Esophagus mucosa (tissue), 1 donor: ENCODE measurements at places on chromosomes 2 and 18. TPM values are rescaled to one million over a fixed set of nuclear protein-coding genes. Genes with fewer than 3 reads are reported as not detected.

DNA sequence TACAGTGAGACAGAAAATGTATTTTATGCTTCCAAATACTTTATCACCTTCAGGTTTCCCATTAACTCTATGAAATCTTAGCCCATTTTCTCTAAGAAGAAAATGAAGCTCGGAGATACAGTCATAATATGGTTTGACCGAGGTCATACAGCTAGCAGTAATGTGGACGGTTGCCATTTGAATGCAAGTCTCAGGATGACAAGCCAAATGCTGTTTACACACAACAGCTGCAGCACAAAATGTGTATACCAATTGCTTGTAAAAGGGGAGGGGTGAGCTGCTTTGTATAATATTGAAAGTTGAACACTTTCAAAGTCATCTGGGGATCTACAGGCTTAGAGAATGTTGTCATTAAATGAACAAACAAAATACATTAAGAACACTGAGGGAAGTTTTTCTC lies 93.8 kb upstream of the FSIP2 start:
- no peak for ATAC-seq

GRCh38 chr18:56532176-56532840 lies 106.1 kb downstream of the TXNL1 start:
- ATAC-seq: peak; percentile 68

- ATAC-seq: no peak
Observed at GRCh38 chr2:1521878-1522830, 108.9 kb downstream of the TPO start.

GRCh38 chr2:174522553-174522952 lies 35.7 kb upstream of the GPR155 start:
- ATAC-seq: no peak

GRCh38 chr18:39969803-39970494 lies 1985.1 kb upstream of the PIK3C3 start:
- no peak for ATAC-seq

DNA sequence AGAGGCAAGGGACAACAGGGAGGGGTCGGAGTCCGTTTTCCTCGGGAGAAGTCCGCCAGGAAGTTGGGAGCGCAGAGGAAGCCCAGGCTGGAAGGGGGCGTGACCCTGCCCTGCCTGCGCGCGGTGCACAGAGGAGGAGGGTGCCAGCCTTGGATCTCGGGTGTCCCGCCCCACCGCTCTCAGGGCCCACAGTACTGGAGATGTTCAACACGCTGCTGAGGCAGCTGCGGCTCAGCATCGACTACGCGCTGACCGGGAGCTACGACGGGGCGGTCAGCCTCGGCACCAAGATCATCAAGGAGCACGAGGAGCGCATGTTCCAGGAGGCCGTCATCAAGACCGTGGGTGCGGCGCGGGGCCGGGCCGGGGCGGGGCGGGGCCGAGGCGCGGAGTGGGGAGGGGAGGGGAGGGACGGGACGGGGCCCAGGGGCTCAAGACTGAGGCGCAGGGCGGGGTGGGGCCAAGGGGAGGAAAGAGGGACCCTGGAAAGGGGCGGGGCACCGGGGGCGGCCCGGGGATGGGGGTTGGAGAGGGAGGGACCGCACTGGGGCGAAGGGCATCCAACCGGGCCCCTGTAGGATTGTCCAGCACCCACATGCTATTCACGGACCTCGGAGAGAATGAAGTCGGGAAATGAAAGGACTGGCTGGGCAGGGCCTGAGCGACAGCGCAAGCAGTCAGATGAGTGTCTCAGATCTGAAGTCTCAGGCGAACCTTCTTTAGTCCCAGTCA lies 36.6 kb downstream of the POMC start:
- peak; percentile 66 for ATAC-seq

GRCh38 chr2:237156031-237156856 lies 70.6 kb downstream of the COPS8 start:
- peak; percentile 8 for ATAC-seq

GRCh38 chr18:9709304-9709877 lies 1.3 kb downstream of the RAB31 start:
- no peak for ATAC-seq

DNA sequence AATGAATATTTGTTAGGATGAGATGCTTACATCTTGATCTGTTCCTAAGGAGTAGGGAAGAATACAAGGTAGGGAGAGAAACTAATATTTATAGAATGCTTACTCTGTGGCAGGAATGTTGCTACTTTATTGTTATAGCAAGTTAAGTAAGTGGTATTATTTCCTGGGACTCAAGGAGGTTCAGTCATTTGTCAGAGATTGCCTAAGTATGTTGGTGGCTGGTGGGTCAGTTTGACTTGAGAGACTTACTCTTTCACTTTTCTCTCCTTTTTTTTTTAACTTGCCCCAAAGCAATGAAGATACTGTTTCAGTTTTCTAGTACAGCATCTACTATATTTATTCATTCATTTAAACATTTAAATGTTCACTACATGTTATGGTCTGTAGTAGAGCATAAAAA lies 209.2 kb upstream of the STON1 start:
- no peak for ATAC-seq

DNA sequence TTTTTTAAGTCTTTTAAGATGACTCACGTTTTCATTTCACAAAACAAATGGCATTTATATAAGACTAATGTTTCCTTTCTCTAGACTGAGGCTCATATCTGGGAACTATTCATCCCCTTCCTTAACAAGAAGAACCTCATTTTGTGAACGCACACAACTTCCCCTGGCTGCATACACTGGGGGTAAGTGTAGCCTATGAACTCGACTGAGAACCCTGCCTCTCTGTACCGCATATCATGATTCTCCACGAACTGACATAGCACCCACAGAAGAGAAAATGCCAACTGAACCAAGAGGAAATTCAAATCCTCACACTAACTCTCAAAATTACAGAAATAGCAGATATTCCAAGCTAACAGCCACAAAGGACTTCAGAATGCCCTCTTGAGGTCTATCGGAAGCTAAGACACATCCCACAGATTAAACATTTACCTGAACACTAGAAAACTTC lies 236.7 kb downstream of the TCF4 start:
- no peak for ATAC-seq

- ATAC-seq: no peak
Observed at GRCh38 chr2:199581935-199582360, 124.2 kb upstream of the SATB2 start.

DNA sequence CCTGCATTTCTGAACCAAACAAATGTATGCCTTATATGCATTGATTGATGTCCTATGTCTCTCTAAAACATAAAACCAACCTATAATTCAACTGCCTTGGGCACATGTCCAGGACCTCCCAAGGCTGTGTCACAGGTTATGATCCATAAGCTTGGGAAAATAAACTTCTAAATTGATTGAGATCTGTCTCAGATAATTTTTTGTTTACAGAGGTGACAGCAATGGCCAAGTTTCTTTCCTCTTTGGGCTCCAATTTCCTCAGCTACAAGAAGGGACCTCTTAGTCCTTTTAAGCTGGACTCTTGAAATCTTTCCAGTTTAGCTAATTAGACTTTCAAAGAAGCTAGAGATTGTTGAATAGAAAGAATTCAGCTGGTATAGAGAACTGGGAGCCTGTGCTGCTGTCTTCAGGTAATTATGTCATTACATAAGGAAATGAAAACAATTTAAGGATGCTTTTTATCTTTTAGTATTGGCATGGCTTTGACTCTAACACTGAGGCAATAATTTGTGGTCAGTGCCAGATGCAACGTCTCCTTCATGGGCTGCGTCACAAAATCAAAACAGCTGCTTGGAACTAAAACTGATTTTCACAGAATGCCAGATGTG lies 412.1 kb upstream of the TRIB2 start:
- ATAC-seq: no peak

GRCh38 chr2:184129073-184129472 lies 469.3 kb upstream of the ZNF804A start:
- ATAC-seq: no peak

- ATAC-seq: no peak
Observed at GRCh38 chr2:239534581-239535412, 134.0 kb upstream of the HDAC4 start.

DNA sequence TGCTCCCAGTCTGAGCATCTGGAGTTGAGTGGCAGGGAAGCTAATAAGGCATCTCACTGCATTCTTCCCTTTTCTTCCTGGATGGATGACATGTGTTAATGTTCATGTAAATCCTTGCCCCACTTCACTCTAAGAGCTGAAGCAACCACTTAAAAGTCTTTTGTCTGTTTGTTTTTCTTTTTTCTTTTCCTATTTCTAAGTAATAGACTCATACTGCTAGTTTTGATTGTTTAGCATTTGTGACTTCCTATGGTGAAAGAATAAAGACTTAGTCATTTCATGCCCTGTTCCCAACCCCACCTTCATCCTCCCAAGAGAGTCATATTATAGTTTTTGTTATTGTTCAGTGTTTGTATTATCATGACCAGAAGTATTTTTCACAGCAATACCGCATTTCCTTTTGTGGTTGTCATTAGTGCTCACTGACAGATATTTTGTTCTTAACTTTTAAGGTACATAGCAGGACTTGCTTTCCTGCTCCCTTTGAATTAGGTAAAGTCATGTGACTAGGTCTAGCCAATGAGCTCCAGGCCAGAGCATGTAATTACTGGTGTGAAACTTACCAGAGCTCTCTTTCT lies 18.1 kb upstream of the SPP2 start:
- ATAC-seq: peak; percentile 66

DNA sequence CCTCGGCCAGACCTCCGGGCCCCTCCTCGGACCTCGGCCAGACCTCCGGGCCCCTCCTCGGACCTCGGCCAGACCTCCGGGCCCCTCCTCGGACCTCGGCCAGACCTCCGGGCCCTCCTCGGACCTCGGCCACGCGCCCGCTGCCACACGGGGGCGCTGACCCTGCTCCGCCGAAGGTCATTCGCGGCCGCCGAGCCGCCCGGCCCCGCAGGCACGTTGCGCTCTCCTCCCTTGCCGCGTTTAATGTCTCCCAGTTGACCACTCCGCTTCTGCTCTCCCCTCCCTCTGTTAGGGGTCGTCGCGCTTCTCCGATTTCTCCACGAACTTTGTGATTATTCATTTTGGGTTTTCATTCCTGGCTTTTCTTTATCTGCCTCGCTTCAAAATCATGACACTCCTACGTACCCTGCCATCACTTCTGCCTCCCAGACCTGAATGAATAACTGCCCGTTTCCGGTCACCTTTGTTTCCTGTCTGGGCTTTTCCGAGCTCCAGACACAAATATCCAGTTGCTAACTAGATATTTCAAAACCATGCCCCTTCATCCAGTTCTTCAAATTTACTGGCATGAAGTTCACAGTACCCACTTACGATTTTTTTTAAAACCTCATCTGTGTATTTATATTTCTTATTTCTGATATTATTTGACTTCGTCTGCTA lies 14.8 kb upstream of the COLEC12 start:
- ATAC-seq: no peak

- no peak for ATAC-seq
Observed at GRCh38 chr2:12278217-12278750, 438.5 kb upstream of the TRIB2 start.

GRCh38 chr18:63887424-63887823 lies at the start of gene SERPINB2:
Gene SERPINB2, plus strand, starts transcription at chr18:63887705. Its CDS starts 3,740 bp downstream, at chr18:63891445.
- peak; percentile 56 for ATAC-seq

DNA sequence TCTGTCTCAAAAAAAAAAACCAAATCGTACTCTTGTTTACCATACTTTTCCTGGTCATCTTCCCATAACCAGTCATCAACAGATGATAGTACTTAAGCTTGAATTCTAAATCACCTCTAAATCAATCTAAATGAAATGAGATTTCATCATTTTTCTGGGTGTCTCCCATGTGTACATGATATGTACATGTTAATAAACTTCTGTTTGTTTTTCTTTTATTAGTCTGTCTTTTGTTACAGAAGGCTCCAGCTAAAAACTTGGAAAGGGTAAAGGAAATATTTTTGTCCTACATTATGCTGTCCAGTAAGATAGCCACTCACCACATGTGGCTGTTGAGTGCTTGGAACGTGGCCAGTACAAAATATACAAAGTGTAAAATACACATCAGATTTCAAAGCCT lies 78.7 kb upstream of the MSH6 start:
- ATAC-seq: no peak

DNA sequence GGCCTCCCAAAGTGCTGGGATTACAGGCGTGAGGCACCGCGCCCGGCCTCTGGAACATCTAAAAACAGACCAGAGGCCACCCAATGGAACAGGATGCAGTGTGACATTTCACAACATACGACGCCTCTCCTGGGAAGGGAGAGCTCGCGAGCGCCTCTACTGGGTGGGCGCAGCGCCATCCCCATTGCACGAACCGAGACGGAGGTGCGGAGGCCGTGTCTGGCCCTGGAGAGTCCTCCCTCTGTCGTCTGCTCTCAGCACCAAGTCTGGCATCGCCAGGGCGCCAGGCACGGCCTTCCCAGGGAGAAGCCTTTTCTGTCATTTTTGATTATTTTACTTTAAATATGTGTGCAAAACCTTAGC lies 9.4 kb upstream of the GBX2 start:
- ATAC-seq: peak; percentile 63

GRCh38 chr18:29449424-29449823 lies 1272.5 kb upstream of the CDH2 start:
- ATAC-seq: no peak

GRCh38 chr2:145653553-145653952 lies 1133.6 kb upstream of the ZEB2 start:
- no peak for ATAC-seq

- ATAC-seq: no peak
Observed at GRCh38 chr18:74291472-74291770, 342 bp downstream of the CYB5A start.

GRCh38 chr2:12433626-12433990 lies 283.1 kb upstream of the TRIB2 start:
- ATAC-seq: no peak

DNA sequence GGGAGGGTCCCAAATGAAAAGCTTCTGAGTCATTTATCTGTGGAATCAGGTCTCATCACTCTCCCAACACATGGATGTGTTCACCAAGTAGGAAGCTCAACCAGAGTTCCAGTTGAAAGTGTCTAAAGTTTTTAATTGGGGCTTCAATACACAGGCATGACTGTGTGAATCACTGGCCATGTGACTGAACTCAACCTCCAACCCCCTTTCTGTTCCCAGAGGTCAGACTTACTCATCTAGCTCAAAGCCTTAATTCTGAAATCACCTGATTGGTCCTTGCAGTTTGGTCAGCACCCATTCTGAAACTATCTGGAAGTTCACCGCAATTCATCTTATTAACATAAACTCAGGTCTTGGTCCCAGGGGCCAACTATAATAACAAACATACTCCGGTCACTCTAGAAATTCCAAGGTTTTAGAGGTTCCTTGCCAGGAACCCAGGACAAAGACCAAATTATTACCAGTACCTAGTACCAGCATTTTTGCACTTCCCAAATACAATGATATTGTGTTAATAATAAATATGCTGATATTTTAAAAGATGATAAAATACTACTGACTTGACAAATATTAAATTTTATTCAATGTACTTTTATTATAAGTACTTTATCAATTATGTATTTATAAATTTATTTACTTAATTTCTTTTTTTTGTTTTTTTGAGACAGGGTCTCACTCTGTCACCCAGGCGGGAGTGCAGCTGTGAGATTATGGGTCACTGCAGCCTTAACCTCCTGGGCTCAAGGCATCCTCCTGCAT lies 10.7 kb upstream of the RBM45 start:
- no peak for ATAC-seq

Gene GAREM2
- total RNA-seq: 0.68 TPM

Gene C2orf80
- total RNA-seq: not detected

Gene CHRND
- total RNA-seq: not detected

Gene NEU2
- not detected for total RNA-seq

Gene MARCO
- 0.80 TPM for total RNA-seq

Gene ASB18
- total RNA-seq: not detected

Gene AKAIN1
- total RNA-seq: not detected

Gene GCFC2
- 7.7 TPM for total RNA-seq

Gene RAB6C
- not detected for total RNA-seq

Gene GMPPA
- total RNA-seq: 19.9 TPM

Gene GKN2
- total RNA-seq: not detected

Gene EGR4
- not detected for total RNA-seq

Gene HNRNPLL
- total RNA-seq: 14.2 TPM

Gene R3HDM1
- total RNA-seq: 26.0 TPM

Gene KCTD1
- total RNA-seq: 70.0 TPM

Gene ABCG8
- total RNA-seq: not detected

Gene C18orf63
- not detected for total RNA-seq
